ENCODE measurements at places on chromosomes 16 and 17.

- no peak for DNase-seq
Observed at GRCh38 chr17:40326832-40327199, 17.8 kb downstream of the RARA start.

DNA sequence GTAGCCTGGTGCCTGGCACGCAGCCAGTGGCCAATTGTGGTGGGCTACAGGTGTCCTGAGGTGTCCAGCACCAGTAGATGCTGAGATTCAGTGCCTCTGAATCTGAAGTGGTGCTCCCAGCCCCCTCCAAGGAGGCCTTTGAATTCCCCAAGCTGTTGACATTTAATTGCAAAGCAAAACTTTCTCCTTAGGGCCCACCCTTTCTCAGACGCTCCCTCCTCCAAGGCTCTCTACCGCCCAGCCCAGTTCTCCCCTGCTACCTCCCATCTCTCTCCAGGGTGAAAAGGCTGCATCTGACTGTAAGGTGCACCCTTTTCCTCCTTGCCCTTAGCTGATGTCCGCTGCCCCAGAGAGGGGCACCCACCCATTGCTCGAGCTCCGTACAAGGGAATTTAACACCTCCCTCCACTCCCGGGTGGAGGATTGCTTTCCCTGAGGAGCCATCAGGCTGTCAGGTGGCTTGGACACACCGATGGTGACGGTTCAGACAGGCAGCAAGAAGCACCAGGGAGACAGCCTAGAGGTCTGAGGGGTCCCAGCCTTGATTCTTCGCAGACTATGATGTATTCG, 1.7 kb downstream of the BEAN1 start:
- no peak for DNase-seq

DNA sequence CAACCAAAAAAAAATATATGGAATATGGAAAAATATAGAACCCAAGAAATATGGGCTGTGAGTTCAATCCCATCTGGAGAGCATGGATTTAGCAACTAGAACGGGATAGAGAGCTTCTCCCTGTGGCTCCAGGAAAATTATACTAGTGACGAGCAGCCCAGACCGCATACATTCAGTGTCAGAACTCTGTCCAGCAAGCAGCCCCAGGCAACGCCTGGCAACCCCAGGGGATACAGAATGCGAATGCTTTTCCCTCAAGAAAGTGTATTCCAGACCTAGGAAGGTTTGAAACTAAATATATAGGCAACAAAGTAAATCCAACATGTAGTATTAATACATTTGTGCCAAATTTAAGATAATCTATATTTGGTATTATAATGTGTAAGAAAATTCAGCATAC, 13.5 kb upstream of the ASGR2 start:
- DNase-seq: no peak

GRCh38 chr16:2500918-2501750, 12.6 kb upstream of the ATP6V0C start:
- peak; percentile 79 for DNase-seq

- no peak for DNase-seq
Observed at GRCh38 chr17:39605492-39606433, 2.0 kb downstream of the NEUROD2 start.

DNA sequence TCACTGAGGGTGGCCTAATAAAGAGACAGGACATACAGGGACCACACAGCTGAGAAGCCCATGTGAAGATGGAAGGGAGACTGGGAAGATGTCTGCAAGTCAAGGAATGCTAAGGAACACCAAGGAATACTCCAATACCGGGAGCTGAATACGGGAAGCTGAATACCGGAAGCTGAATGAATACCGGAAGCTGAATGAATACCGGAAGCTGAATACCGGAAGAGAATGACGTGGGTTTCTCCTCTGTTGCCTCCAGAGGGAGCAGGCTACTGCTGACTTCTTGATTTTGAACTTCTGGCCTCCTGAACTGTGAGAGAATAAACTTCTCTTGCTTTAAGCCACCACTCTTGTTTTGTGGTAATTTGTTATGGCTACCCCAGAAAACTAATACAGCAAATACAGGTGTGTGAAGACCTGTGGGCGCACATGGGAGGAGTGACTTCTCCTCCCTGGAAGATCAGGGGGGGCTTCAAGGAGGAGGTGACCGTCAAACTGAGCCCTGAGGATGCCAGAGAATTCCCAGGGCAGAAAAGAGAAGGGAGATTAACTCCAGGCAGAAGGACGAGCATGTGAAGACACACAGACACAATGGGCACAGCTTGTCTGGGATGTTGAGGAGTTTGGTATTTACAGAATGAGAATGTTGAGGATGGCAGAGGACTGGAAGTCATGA, 259.9 kb downstream of the IRF8 start:
- DNase-seq: no peak

- DNase-seq: no peak
Observed at GRCh38 chr17:77824102-77824779, 134.3 kb upstream of the TNRC6C start.
